ENCODE measurements at places on chromosomes 12 and 14. TPM values are rescaled to one million over a fixed set of nuclear protein-coding genes. Genes with fewer than 3 reads are reported as not detected.
A peak's percentile ranks its signal among the peaks of the same experiment; 100 is the strongest.

GLT1D1 gene
- not detected for total RNA-seq

GRCh38 chr12:106130474-106131113, 8.2 kb downstream of the NUAK1 start:
- no peak for DNase-seq

OR6J1 gene
- total RNA-seq = not detected

PTGER2 gene
- 0.12 TPM for total RNA-seq

GRCh38 chr14:73250781-73251500, 13.6 kb downstream of the PAPLN start:
- no peak for DNase-seq

DNA sequence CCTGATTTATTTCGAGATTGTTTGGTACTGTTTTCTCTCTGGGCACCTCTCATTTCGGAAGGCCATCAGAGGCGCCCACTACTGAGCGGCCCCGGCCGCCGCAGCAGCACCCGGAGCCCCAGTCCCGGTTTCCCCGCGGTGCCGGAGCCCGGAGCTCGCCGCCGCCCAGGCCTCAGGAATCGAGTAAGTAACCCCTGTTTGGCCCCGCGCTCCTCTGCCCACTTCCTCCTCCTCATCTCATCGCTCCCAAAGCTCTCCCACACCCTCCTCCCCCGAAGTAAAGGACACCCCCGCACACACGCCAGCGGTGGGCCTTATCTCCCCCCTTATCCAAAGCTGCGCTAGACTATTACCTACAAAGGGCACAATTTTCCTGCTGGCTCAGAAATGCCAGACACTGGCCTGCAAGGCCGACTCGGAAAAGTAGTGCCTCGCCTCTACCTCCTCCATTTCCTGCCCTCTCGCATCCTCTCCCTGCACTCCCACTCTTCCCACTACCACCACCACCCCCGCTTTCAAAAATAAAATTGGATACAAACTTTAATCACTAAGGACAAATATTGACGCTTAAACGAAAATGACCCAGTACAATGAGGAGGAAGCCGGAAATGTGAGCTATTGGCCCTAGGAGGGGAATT, 637 bp upstream of the FOXG1 start:
- no peak for DNase-seq

DNA sequence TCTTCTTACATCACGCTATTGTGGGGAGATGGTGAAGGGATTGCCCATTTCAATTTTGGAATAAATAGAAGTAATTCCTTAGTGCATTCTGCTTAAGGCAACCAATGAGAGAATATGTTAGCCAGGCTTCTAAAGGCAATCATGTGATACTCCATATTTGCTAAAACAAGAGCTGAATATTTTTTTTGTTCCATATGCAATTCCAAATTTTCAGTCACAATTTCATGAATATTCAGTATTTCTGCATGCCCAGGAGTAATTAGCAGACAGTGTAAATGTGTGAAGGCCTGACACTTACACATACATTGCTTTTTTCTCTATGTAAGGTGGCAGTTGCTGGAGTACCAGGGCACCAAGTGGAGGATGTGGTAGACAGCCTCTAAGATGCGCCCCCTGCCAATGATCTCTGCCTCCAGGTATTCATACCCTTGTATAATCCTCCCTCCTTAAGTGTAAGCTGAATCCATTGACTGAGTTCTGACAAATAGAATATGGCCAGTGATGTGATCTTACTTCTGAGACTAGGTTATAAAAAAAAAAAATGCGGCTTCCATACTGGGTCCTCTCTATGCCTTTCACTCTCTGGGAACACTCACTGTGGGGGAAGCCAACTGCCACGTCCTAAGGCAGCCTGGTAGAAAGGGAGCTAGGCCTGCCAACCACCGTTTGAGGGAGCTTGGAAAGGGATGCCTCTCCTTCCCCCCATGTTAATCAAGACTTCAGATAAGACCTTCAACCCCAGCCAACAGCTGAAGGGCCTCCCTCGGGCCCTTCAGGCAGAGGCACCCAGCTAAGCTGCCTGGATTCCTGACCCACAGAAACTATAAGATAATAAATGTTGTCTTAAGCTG, 62.7 kb upstream of the PTGR2 start:
- no peak for DNase-seq

- DNase-seq = no peak
Observed at GRCh38 chr12:79618848-79619404, 71.8 kb downstream of the PAWR start.

DNA sequence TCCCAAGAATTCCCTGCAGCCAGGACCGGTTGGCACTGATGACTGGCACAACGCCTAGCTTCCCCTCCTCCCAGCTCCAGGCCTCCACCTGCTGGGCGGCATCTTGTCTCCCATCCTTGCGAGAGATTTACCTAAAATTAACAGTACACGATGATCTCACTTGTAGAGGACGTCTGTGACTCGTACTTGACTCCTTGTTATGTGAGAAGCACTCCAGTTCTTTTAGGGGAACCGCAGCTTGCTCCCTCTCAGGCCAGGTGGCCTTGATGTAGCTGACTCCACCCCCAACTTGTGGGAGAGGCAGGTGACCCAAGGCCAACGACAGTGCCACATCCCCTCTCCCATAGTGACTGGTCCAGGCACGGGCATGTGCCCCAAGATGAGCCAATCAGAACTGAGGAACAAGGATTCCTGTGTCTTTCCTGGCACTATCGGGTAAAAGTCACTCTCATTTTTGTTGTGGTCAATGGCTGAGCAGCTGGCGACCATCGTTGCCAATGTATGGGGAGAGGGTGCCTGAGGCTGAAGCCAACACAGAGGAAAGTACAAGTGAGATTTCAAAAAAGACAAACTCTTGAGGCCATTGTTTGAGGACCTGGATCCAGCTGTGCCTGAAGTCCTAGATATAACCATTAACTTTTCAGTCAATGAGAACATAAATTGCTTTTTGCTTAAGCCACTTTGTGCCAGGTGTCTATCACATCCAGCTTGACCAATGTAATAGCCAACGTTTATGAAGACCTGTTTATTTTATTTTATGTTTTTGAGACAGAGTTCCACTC, 208.7 kb downstream of the RBM19 start:
- no peak for DNase-seq

STAT6 gene
- total RNA-seq = 635 TPM

KRT77 gene
- total RNA-seq = not detected

CMAS gene
- 16.2 TPM for total RNA-seq

FSCB gene
- not detected for total RNA-seq

- DNase-seq = no peak
Observed at GRCh38 chr12:115481141-115481540, 796.4 kb downstream of the MED13L start.

TAS2R43 gene
- 1.7 TPM for total RNA-seq

- peak; percentile 82 for DNase-seq
Observed at GRCh38 chr14:103057372-103058163, at the start of gene CDC42BPB. TSS of gene CDC42BPB (minus strand) at chr14:103057549. CDS start at chr14:103057173, 376 bp downstream.

IGF1 gene
- 0.27 TPM for total RNA-seq

GRCh38 chr12:13857750-13858149, 123.7 kb downstream of the GRIN2B start:
- DNase-seq = no peak
